Left lung (tissue), 14 donors: ENCODE measurements at places on chromosomes 12 and 14. TPM values are rescaled to one million over a fixed set of nuclear protein-coding genes. Genes with fewer than 3 reads are reported as not detected.

The ADGRD1 gene
- polyA plus RNA-seq: 34.4 TPM

The ADSS1 gene
- 14.4 TPM for polyA plus RNA-seq

The ISM2 gene
- 0.17 TPM for polyA plus RNA-seq

The CCDC177 gene
- not detected for polyA plus RNA-seq

The OR4K1 gene
- polyA plus RNA-seq: not detected

The TMTC1 gene
- 4.4 TPM for polyA plus RNA-seq

The PPM1H gene
- 7.3 TPM for polyA plus RNA-seq

The RNASE4 gene
- 6.8 TPM for polyA plus RNA-seq

The DLST gene
- 95.9 TPM for polyA plus RNA-seq

The STK38L gene
- 42.3 TPM for polyA plus RNA-seq

The ABCC9 gene
- 19.2 TPM for polyA plus RNA-seq

The C1S gene
- polyA plus RNA-seq: 134 TPM
